ENCODE measurements at places on chromosomes 4 and X.
A peak's percentile ranks its signal among the peaks of the same experiment; 100 is the strongest.

- no peak for DNase-seq
These were observed 17.4 kb downstream of the CD40LG start for GRCh38 chrX:136665258-136665900.

- DNase-seq = peak; percentile 45
These were observed 615.4 kb upstream of the ZFP42 start for GRCh38 chr4:187380181-187380581.

GRCh38 chr4:17665852-17666251 is 51.4 kb downstream of the MED28 start:
- DNase-seq = no peak

GRCh38 chr4:112083587-112084347 is 61.5 kb upstream of the FAM241A start:
- no peak for DNase-seq

GRCh38 chrX:45598861-45599260 is 398.2 kb upstream of the DIPK2B start:
- DNase-seq = no peak

GRCh38 chrX:100864657-100865391 is 9.3 kb downstream of the NOX1 start:
- DNase-seq = no peak

DNA sequence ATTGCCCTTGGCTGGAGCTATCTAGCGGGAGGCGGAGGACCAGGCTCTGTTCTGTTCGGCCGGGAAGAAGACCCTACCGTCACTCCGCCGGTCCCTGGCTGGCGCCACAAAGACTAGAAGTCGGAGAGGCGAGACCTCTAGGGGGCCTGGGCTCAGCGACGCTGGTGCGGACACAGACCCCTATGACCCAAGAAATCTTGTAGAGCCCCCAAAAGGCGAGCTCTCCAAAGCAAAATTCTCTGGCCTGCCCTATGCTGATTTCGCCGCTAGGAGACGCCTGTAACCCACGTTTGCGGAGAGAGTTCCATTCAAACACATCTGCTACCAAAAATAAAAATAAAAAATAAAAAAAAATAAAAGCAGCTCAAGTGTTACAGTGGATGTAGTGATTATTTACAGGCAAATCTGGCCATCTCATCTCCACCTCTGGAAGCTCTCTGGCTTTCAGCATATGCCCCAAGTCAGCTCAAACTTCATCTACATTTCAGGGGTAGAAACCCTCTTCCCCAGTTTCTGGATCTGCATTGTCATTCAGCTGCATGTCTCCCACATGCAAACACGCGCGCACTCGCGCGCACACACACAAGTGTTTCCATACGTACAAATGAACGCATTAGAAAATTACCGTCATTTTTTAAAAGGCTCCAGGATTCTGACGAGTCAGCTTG is 2.4 kb upstream of the PCDH10 start:
- DNase-seq = no peak

- peak; percentile 7 for DNase-seq
These were observed 433.6 kb downstream of the MAGEB5 start for GRCh38 chrX:26649534-26649933.

DNA sequence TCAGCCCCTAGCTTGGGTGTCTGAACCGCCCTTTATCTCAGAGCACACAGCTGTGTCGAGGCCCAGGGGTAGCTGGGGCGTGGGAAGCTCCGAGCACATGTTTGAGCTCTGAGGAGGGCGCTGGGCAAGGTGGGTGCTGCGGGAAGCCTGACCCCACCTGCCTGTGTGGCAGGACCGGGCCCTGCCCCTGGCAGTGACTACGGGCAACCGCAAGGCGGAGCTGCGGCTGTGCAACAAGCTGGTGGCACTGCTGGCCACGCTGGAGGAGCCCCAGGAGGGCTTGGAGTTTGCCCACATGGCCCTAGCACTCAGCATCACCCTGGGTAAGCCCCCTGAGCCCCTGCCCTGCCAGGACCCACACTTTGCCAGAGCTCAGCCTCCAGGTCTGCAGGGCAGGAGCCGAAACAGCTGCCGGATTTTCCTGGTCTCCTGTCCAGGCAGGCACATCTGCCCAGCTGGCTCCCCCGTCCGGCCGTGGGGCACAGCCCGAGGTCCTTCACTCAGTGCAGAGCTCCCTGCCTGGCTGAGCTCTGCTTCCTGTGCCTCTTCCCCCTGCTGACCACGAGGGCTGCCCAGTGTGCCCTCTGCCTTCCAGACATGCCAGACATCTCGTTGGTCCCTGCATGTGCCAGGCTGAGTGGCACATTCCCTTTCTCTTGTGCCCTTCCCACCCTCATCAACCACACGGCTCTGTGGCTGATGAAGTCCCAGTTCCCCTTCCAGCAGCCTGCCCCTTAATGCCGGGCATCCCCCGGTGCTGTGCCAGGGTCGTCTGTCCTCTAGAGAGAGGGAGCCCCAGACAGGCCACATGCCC is 33.2 kb upstream of the HTRA3 start:
- DNase-seq = no peak

GRCh38 chr4:8404791-8405515 is 35.6 kb downstream of the ACOX3 start:
- DNase-seq = no peak

DNA sequence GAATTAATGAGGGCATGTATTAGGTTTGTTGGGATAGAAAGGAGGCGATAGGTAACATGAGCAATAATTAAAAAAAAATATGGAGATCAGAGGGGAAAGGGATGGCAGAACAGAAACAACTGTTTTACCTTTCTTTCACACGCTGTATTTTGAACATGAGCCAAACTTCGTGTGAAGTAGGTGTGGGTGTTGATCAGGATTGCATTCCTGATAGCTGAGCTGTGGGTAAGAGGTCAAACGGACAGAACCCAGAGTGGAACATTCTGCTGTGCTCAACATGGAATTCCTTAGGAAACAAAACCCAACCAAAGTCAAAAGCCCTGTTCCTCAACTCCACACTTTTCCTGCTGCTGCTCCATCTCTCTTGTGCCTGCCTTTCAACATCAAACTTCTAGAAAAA is 162.5 kb upstream of the CASK start:
- no peak for DNase-seq

DNA sequence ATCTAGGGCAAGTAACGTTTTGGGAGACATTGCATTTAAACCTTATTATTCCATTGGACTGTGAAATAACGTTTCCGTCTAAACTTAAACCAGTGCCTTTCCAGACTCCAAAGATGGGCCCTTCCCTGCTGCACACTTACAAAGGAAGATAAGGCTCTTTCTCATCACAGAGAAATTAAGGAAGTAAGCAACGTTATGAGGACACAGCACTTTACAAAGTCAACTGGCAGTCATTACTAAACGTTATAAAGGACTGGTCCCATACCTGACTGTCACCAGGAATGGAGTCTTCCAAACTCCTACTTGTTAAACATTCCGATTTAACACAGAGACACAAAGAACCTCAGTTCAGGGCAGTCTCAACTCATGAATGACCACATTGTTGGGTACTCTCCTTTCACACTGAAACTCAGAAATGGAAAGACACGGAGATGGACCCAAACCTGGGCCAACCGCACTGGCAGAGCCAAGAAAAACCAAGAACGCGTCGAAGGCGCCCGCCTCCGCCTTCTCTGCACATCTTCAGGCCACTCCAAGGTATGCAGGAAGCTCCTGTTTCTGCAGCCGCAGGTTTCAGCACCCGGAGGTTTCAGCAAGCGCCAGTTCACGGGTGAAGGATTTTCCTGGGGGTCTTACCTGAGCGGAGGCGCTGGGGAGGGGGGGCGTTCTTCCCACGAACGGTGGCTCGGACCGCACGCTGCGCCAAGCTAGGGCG is 670 bp downstream of the PAPSS1 start:
- DNase-seq = no peak

DNA sequence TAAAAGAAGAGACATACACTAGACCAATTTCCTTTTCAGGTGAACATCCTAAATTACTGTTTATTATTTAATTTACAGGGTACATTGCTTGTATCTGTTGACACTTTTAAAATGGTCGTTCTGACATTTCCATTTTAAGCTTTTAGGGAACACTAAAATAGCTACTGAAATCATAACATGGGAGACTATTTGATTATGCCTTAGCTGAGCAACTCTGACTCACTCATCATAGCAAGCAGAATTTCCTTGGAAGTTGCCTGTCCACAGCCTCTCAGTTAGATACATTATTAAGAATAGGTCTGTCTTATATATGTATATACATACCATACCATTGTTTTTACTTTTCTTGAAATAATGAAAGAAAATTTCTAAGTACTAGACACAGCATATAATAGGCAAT is 22.0 kb downstream of the GUCY1B1 start:
- no peak for DNase-seq

GRCh38 chr4:169815606-169816005 is 57.9 kb upstream of the HPF1 start:
- DNase-seq = no peak

- DNase-seq = peak; percentile 5
These were observed 206.9 kb downstream of the GLUD2 start for GRCh38 chrX:121254336-121254735.

DNA sequence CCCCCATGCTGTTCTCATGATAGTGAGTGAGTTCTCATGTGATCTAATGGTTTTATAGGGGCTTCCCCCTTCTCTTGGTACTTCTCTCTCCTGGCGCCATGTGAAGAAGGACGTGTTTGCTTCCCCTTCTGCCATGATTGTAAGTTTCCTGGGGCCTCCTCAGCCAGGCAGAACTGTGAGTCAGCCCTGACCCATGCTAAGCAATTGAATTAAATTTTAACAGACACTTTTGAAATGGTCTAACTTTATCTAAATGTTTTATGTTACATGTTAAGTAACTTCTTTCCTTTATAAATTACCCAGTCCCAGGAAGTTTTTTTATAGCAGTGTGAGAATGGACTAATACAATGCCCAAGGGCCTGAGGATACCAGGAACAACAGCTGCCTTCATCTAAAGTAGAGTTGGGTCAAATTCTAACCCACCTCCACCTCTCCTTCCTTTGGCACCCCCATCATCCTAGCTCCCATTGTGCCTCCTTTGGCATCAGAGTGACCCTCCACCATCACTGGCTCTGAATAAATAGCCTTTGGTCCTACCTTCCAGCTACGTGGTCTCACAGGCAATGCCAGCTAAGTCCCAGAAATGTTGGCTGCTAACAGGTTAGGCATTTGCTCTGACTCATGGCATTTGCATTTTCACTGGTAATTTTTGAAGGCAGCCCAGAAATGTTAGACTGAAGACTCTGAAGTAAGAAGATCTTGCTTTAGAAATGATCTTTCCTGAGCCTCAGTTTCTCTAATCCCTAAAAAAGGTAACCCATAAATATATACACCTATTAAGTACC is 182.1 kb downstream of the MOSPD2 start:
- DNase-seq = no peak

- no peak for DNase-seq
These were observed 560.5 kb upstream of the PABPC4L start for GRCh38 chr4:134762053-134762452.

DNA sequence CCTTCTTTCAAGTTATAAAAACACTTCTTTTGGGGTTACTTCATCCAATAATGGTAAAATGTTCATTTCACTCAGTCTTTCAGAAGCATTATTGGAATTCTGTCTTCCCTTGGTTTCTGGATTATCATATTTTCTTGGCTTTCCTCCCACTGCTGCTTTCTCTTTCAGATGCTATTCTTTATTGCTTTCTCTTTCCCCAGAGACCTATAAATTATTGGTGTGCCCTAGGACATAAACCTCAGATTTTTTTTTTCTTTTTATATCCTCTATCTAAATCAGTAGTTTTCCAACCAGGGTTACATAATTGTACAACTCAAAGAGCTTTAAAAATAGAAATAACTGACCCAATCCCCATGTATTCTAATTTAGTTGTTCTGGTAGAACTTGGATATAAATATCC is 1005.5 kb downstream of the ARAP2 start:
- DNase-seq = no peak

DNA sequence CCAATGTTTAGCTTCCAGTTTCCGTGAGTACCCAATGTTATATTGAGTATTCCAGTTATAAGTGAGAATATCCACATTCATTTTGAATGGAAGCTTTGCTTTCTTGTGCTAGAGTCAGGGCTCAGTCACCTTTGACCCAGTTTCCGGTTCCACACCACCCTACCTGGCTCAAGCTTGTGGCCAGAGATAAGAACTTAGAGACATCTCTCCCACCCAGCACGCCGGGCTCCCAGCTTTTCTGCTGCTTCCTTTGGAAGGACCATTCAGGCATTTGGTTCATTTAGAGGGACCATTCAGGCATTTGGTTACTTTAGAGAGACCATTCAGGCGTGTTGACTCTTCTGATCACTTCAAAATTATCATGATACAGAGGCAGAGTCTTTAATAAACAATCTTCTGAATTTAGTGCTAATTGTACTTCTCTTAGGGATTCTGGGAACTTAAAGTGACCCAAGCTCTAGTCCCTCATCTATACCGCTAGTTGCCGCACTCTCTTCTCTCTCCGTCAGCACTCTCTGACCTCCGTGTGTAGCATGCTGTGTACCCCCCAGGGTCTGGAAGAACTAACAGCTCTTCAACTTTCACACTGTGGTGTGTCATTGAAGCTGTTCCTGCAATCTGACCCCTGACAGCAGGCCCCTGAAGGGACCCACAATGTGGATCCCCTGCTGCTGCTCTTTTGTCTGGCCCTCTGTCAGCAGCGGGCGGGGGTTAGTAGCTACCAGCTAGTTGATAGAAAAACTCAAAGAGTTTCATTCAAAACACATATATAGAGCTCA is 943.1 kb downstream of the ARAP2 start:
- peak; percentile 29 for DNase-seq

GRCh38 chrX:14504960-14505538 is 24.3 kb upstream of the GLRA2 start:
- DNase-seq = no peak

DNA sequence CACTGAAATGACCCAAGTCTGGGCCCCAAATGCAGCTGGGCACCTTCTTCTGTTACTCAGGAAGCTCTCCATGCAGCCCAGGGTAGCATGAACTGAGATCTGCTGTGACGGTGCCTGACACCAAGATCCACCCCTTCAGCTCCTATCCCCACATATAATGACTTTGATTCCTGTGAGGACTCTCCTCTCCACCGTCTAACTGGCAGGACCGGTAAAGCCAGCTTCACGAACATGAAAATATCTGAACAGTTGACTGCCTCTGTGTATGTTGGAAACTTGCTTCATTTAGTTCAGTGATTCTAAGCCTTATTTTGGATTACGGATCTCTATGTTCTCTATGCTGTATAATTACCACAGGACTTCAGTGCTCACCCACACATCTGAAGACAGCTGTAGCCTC is 115.5 kb upstream of the TMEM150C start:
- DNase-seq = no peak
